ENCODE measurements at places on chromosomes 1 and 21.

DNA sequence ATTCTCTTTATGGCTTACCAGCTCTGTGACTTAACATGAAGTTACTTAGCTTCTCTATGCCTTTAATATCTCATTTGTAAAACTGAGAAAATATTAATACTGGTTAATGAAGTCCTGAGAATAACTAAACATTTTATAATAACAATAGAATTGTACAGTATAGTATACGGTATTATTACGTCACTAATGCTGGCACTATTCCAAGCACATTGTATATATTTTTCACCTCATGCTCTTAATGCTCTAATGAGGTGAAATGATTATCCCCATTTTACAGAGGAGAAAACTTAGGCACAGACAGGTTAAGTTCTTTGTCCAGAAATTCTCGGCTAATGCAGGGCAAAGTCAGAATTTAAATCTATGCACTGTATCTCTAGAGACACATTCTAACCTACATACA is 856 bp downstream of the OR6K3 start:
- no peak for DNase-seq

DNA sequence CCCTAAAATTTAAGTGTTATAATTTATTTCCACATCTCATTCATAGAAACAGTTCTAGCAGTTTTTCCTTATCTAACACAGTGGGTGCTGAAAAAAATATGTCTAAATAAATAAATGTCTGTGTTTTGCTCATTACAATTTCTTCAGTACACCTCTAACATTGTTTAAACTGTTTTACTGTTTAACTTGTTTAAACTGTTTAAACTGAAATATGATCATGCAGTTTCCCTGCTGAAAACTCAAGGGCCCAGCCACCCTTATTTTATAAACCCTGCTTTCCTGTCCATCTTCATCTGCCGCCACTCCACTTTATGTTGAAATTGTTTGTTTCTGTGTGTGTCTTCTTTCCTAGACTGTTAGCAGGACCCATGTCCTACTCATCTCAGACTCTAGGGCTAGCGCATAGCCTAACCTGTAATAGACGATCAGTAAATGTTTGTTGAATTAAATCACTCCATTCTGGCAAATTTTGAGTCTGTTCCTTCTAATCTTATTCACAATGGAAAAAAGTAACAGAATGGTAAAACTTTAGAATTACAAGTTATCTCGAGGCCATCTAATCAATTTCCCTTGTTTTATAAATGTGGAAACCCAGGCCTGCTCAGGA is 9.4 kb upstream of the PIK3C2B start:
- no peak for DNase-seq

- DNase-seq, result no peak
These were observed 25.3 kb downstream of the PTP4A2 start for GRCh38 chr1:31912839-31913239.

DNA sequence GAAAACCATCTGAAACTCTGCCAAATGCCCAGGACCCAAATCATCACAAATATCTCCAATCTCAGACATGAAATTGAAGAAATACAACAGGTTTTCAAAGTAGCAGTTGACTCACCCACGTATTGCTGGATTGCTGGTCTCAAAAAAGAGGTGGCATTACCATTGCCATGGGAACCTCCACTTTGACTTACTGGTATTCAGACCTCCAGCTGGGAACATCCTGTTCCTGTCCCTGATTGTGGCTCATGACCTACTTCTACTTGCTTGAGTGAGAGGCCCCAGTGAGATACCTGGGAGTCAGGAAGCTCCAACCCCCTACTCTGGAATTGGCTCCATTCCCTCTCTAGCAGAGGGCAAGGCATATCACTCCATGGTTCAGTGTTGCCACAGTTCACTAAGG is 64.6 kb downstream of the NMNAT2 start:
- no peak for DNase-seq

- no peak for DNase-seq
These were observed 102.3 kb downstream of the RPE65 start for GRCh38 chr1:68347415-68347814.

All from dermis blood vessel endothelial cell (primary cell).